Right renal pelvis (tissue), 4 donors: ENCODE measurements at places on chromosomes 11 and 22. TPM values are rescaled to one million over a fixed set of nuclear protein-coding genes. Genes with fewer than 3 reads are reported as not detected.

The SHANK2 gene
- polyA plus RNA-seq = 31.0 TPM

DNA sequence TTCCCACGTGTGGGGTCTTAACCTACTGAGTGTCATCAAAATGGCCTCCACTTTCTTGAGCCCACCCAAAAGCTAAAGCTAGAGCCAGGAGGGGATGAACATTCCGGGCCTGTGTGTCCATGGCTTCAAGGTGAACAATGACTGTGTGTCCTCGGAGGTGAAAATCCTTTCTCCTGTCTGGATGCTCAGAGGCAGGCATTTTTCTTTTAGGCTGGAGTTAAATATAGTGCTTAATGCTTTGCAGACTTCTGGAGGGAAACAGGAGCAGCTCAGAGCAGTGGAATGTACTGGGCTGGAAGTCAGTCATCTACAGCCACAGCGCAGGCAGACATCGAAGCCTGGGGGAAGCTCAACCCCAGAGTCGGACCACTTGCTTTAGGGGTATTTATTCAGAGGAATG lies 68.6 kb upstream of the TMEM45B start:
- DNase-seq = no peak

The OR5AS1 gene
- not detected for polyA plus RNA-seq

The NLRP10 gene
- not detected for polyA plus RNA-seq

- DNase-seq = no peak
These were observed 5.1 kb upstream of the TALDO1 start for GRCh38 chr11:742156-742546.

GRCh38 chr11:8838248-8838647 lies 72.7 kb upstream of the AKIP1 start:
- no peak for DNase-seq
